Gastroesophageal sphincter (tissue), 4 donors: ENCODE measurements at places on chromosomes 3 and 15.

- no peak overlapping the region for H3K4me3 ChIP-seq
- ATAC-seq, result peak; percentile 58
- H3K27me3 ChIP-seq, result no peaks in the 10 kb centered on the region
- peaks cover 14% of the 10 kb centered on the region for H3K4me1 ChIP-seq
- H3K27ac ChIP-seq, result no peak overlapping the region
Observed at GRCh38 chr3:122940628-122941086, 86.9 kb downstream of the SEMA5B start.

DNA sequence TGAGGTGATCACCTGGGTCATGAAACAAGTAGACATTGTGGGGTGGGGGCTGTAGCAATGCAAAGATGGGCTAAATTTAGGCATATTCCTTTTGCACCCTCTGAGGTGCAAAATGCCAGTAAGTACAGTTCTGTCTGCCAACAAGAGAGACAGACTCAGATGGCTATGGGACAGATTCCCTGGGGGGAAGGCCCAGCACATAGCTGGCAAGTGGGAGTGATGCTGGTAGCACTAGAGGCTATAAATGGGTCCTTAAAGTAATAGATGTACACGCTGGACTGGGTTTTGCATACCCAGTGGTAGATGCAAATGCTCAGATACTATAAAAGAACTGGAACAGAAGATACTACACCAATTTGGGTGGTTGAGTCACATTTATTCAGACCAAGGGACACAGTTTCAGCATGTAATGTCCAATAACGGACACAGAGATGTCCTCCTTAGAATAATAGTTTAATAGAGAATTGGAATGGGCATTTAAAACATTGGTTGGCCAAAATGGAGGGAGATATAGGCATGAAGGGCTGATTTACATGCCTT is 67.4 kb upstream of the RNU6-1 start:
- H3K36me3 ChIP-seq, result no peaks in the 10 kb centered on the region
- H3K27me3 ChIP-seq, result no peaks in the 10 kb centered on the region
- no peak for ATAC-seq
- H3K4me1 ChIP-seq, result no peaks in the 10 kb centered on the region

DNA sequence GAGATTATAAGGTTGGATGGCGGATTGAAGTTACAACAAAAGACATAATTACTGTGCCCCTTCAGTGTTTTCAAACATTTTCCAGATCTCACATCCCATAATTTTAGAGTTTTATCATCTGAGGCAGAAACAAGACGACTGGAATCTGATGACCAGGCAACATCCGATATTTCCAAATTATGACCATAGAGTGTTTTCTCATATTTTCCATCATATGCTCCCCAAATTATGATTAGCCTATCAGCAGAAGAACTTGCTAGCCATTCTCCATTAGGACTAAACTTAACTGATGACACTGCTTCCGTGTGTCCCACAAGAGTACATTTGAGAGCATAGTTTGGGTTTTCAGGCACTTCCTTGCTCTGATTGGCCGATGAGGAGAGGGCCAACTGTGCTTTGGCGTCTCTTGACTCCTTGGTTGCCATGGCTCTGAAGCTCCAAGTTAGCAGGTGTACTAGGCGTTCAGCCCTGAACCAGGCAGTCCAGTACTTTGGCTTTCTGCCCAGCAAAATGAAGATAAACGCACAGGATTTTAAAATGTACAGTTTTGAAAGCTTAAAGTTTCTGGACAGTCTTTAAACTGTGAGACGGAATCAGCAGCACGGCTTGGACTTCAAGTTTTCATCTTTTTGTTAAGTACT is 638 bp downstream of the WDR5B start:
- H3K4me1 ChIP-seq, result peaks cover 42% of the 10 kb centered on the region
- peak overlapping the region; percentile 60 for H3K4me3 ChIP-seq
- peaks cover 28% of the 10 kb centered on the region for H3K36me3 ChIP-seq
- peak overlapping the region; percentile 78 for H3K27ac ChIP-seq
- peak; percentile 12 for ATAC-seq

DNA sequence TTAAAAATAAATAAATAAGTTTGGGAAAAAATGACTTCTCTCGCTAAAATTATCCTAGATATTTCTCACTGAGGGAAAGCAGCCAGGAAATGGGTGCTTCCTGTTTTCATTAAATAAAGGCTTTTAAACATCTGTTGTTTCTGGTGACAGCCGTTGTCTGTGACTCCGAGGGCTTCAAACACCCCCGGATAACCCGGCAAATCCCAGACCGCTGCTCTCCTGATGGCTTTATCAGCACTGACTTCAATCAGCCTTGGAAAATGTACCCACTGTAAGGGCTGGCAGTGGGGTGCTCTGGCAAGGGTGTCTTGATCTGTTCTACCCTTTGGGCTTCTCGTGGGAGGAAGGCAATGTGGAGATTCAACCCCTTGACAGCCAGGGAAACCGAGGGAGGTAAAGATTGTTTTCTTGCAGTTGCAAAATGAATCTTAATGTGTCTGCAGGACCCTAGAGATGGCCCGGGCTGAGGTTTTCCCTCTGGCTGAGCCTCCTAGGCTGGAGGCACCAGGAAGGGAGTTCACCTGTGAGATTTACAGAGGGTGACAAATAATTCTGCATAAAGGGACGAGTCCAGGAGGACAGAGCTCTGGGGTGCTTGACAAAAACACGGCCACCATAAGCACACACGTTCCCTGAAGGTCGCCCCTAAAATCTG is 33.6 kb upstream of the SEC13 start:
- peaks cover 8% of the 10 kb centered on the region for H3K27me3 ChIP-seq
- H3K27ac ChIP-seq, result no peak overlapping the region
- no peaks in the 10 kb centered on the region for H3K36me3 ChIP-seq
- H3K4me3 ChIP-seq, result no peak overlapping the region
- no peak for ATAC-seq

- peaks cover 50% of the 10 kb centered on the region for H3K4me1 ChIP-seq
- no peak overlapping the region for H3K27ac ChIP-seq
- H3K36me3 ChIP-seq, result peaks cover 43% of the 10 kb centered on the region
- H3K4me3 ChIP-seq, result no peak overlapping the region
Observed at GRCh38 chr15:63593705-63594671, 3.2 kb upstream of the FBXL22 start.

DNA sequence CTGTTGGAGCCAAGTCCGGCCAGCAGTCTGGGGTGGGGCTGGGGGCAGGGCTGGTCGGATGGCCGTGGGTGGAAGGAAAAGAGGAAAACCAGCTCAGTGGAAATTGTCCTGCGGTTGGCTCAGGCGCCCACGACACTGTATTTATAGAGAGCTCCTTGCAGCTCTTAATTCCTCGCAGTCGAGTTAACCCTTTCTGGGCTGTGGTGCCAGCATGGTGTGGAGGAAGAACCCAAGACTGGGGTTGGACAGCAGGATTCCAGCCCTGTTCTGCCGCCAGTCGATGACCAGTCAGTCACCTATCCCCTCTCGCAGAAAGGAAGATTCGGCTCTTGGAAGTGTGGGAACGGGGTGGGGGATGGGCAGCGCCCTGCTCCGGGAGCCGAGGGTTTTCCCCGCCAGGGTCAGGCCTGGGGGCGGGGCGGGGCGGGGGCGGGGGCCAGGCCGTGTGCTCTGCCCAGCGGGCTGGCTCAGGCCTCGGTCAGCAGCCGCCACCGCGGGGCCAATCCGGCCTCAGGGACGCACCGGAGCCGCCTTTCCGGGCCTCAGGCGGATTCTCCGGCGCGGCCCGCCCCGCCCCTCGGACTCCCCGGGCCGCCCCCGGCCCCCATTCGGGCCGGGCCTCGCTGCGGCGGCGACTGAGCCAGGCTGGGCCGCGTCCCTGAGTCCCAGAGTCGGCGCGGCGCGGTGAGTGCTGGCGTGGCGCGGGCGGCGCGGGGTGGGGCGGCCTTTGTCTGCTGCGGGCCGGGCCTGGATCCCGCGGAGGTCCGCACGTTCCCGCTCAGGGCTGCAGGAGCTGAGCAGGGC is at the start of gene CD276:
TSS of gene CD276 (plus strand) at position 607 of the 804 bp plus-strand sequence. CDS start 15,257 bp downstream, outside the sequence.
- H3K27me3 ChIP-seq, result no peaks in the 10 kb centered on the region
- H3K4me1 ChIP-seq, result no peaks in the 10 kb centered on the region
- peak within 1 kb of the TSS; percentile 32 for H3K27ac ChIP-seq
- peak within 1 kb of the TSS; percentile 72 for H3K4me3 ChIP-seq

DNA sequence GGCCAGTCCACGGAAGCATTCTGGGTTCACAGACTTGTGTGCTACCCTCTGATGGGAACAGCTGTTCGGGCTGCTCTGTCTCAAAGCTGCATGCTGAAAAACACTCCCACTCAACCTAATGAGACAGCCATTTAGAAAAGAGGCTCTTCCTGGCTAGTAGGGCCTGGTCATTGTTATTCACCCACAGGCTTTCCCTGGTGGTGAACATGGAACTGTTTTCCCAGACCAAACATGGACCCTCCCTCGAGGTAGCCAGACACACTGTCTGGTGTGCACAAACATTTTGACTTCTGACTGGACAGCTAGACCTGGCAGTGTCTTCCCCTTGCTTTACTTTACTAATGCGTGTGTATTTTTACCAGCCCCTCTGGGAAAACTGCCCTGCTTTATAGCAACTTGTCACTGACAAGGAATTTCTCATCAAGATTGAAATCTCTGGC is 39.0 kb downstream of the MECOM start:
- H3K27me3 ChIP-seq, result no peaks in the 10 kb centered on the region
- no peak overlapping the region for H3K4me3 ChIP-seq
- H3K36me3 ChIP-seq, result no peaks in the 10 kb centered on the region
- peak; percentile 9 for ATAC-seq

GRCh38 chr3:8278448-8278847 is 223.2 kb upstream of the LMCD1 start:
- ATAC-seq, result no peak
- H3K27ac ChIP-seq, result no peak overlapping the region
- H3K36me3 ChIP-seq, result no peaks in the 10 kb centered on the region
- H3K4me3 ChIP-seq, result no peak overlapping the region
- no peaks in the 10 kb centered on the region for H3K4me1 ChIP-seq

GRCh38 chr3:138381413-138381901 is 33.1 kb downstream of the MRAS start:
- ATAC-seq, result peak; percentile 47
- no peaks in the 10 kb centered on the region for H3K36me3 ChIP-seq
- H3K4me1 ChIP-seq, result peaks cover 39% of the 10 kb centered on the region
- no peaks in the 10 kb centered on the region for H3K27me3 ChIP-seq
- peak overlapping the region; percentile 81 for H3K27ac ChIP-seq
- no peak overlapping the region for H3K4me3 ChIP-seq

DNA sequence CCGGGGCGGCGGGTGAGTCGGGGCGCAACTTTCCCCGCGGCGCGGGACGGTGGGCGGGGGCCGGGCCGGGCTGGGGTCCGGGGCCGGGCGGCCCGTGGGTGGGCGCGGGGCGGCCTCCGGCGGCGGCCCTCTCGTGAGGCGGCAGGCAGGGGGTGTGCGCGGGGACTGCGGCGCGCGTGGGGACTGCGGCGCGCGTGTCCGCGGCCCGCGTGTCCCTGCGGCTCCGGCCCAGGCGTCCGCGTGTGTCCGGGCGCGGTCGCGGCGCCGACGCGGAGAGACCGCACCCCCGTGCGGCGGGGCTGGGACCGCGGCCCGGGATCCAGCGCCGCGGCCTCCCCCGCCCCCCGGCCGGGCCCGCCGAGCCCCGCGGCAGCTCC is 349 bp downstream of the PLXNA1 start:
- H3K4me1 ChIP-seq, result no peaks in the 10 kb centered on the region
- H3K4me3 ChIP-seq, result peak overlapping the region; percentile 91
- peak overlapping the region; percentile 43 for H3K27ac ChIP-seq
- H3K27me3 ChIP-seq, result peaks cover 18% of the 10 kb centered on the region

DNA sequence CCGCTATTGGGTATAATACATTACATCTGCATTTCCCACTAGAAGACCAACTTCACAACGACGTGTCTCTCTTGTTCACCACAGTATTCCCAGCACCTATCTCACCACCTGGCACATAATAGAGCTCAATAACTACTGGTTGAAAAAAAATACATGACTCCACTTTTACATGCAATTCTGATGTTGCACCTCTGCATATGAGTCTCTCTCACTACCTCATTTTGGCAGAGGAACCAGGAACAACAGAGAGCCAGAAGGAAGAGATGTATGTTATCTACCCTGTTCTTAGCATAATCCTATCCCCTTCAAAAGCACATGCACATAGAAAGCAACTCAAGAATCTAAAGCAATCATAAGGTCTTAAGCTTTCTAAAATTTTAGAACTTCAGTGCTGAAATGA is 61.6 kb downstream of the SHQ1 start:
- no peaks in the 10 kb centered on the region for H3K27me3 ChIP-seq
- ATAC-seq, result no peak
- H3K4me1 ChIP-seq, result no peaks in the 10 kb centered on the region

GRCh38 chr15:100572362-100572983 is 29.5 kb downstream of the LINS1 start:
- H3K4me3 ChIP-seq, result no peak overlapping the region
- peaks cover 58% of the 10 kb centered on the region for H3K36me3 ChIP-seq
- H3K27me3 ChIP-seq, result no peaks in the 10 kb centered on the region
- ATAC-seq, result no peak

DNA sequence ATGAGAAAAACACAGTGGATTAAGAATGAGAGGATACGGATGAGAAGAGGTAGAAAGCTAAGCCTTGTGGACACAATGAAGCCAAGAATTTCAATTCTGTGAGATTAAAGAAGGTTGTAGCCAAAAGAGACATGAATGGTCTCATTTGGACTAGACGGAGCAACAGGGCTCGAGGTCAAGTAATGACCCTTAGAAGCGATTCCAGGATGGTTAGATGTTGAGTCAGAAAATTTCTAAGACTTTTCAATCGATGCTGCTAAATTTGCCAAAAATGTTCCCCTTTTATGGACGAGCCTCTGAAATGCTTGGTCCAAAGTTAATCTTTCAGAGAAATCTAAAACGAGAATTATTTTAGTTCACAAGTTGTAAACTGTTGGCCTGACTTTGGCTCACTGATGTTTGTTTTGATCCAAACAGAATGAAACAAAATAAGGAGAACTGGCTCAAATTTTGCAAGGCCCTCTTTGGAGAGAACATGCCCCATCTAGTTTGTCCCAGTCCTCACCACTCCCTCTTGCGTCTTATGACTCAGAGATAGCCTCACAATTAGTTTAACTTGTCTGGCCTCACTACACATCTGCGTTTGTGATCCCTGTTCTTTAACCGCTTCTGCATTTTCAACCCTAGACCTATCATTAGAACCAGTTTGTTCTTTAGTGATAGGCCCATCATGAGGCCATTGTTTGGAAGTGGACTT is 235.5 kb downstream of the PDZRN3 start:
- ATAC-seq, result peak; percentile 66
- H3K27ac ChIP-seq, result no peak overlapping the region
- no peak overlapping the region for H3K4me3 ChIP-seq
- peaks cover 94% of the 10 kb centered on the region for H3K36me3 ChIP-seq
- H3K27me3 ChIP-seq, result no peaks in the 10 kb centered on the region

GRCh38 chr3:78963771-78964170 is 804.0 kb downstream of the ROBO1 start:
- H3K4me1 ChIP-seq, result no peaks in the 10 kb centered on the region
- no peaks in the 10 kb centered on the region for H3K27me3 ChIP-seq
- no peak for ATAC-seq
- H3K4me3 ChIP-seq, result no peak overlapping the region
- no peaks in the 10 kb centered on the region for H3K36me3 ChIP-seq

- H3K4me3 ChIP-seq, result no peak overlapping the region
- no peak overlapping the region for H3K27ac ChIP-seq
- peaks cover 51% of the 10 kb centered on the region for H3K4me1 ChIP-seq
- no peak for ATAC-seq
Observed at GRCh38 chr3:111917300-111917699, 58.2 kb downstream of the PHLDB2 start.
